Fibroblast of the aortic adventitia (primary cell): ENCODE measurements at places on chromosomes 7 and 10. TPM values are rescaled to one million over a fixed set of nuclear protein-coding genes. Genes with fewer than 3 reads are reported as not detected.

GRCh38 chr7:80637911-80638765 lies at the start of gene CD36:
TSS of gene CD36 (plus strand) at chr7:80638642. CDS start at chr7:80646741, 8,099 bp downstream.
- DNase-seq, result no peak

DNA sequence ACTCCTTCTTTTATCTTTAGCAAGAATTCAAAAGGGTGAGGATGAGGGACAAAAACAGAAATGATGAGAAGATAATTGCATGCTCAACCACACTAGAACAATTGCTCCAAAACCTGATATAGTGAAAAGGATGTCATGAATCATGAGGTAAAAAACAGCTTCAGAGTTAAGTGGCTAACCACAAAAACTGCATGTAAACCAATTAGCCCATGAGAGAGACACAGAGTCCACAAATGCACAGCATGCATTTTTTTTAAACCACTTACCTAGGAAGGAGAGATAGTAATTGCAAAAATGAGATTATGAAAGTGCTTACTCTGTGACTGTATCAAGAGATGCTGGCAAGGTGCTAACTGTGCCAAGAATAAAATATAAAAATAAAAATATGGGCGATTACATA lies 132.9 kb downstream of the MBL2 start:
- DNase-seq, result no peak

Gene HMX2
- not detected in 2 replicates for total RNA-seq

DNA sequence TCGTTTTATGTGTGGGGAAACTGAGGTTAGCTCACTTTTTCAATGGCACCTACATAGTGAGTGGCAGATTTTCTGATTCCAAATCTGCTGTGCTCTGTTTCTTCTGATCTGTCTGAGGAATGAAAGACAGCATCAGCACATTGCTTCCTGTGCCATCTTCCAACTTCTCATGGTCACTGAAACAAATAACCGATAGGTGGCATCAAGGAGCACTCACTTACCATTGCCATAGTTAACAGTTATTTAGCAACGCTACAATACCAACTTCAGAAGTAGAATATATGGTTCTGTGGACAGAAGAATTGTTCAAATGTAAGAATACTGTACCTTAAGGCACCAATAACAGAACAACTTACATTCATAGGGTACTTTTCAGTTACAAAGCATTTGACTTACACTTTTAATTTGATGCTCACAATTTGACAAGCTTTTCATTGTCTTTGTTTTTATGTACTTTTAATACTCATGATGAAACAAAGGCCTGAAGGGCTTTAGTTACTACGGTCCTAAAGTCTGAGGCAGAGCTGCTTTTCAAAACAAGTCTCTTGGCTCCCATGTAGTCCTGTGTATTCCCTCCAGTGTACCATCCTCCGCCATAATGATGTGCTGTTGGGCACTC lies 228.9 kb upstream of the TCF7L2 start:
- DNase-seq, result peak; percentile 62

- DNase-seq, result no peak
Measured at GRCh38 chr7:69615685-69616084, 17.4 kb downstream of the AUTS2 start.

DNA sequence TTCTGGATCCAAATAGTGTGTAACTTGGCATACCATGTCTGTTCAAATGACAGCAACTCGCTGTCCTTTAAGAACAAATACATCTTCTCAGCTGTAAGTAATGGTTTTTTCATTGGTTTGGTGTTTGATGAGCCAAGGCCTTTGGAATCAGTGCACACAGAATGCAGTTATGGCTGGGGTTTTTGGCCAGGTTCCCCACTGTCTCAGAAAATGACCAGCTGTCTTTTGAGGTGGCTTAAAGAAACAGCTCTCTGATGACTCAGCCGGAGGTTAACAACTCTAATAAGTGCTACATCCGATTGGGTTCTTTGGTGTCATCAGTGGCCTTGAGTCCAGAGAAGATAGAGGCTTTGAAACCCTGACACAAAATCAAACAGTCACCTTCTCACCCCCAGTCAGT lies 688.4 kb downstream of the REEP3 start:
- no peak for DNase-seq

Gene SFTPA1
- not detected in 2 replicates for total RNA-seq

Gene PAPOLB
- total RNA-seq, result 0.18 TPM in 1 of 2 replicates, not detected in the other

DNA sequence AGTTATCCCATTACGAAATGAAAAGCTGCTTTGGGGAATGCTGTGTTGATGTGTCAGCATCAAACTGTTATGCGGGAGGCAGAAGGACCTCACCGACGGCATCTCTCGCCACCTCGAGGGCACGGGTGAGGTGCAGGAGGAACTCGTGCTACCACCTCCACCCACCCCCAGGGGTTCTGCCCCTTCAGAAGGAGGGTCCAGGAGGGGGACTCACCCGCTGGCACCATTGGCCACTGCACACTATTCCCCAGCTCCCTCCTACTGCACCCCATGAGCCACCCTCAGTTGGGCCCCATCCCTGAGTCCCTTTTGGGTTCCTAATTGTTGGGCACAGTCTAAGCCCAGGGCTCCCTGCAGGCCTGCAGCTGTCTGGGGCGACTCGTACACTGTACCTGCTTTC lies 236.6 kb downstream of the PTPRN2 start:
- no peak for DNase-seq

Gene IGF2BP3
- 2.9 and 116 TPM in 2 replicates for total RNA-seq

DNA sequence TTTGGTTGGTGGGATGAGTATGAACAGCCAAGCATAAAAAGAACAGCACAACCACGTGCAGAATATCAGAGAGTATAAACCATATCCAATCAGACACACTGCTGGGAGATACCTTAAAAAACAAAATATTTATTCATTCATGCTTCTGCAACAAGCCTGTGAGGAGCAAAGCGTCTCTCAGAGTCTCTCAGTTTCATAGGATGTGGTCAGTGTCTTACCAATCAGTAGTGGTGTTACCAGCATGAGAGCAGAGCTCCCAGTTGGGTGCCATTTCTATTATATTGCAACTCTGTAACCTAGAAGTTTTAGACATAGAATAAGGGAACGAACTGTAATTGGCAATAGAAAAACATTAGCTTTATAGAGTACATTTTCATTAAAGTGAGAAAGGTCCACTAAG lies 445.9 kb upstream of the LRRN3 start:
- DNase-seq, result no peak

DNA sequence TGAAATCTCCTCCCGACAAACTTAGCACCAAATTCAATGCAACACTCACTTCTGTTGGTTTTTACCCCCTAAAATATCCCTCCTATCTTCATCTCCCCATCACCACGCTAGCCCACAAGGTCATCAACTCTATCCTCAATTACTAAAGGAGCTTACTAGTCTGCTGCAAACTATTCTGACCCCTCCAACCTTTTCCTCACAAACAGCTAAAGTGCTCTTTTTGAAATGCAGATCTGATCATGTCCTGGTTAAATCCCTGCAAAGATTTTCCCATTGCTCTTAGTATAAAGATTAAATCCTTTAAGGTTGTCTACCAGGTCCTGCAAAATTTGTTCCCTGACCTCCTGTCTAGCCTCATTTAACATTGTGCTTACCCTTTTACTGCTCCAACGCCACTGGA lies 8.6 kb downstream of the SGCE start:
- DNase-seq, result no peak

DNA sequence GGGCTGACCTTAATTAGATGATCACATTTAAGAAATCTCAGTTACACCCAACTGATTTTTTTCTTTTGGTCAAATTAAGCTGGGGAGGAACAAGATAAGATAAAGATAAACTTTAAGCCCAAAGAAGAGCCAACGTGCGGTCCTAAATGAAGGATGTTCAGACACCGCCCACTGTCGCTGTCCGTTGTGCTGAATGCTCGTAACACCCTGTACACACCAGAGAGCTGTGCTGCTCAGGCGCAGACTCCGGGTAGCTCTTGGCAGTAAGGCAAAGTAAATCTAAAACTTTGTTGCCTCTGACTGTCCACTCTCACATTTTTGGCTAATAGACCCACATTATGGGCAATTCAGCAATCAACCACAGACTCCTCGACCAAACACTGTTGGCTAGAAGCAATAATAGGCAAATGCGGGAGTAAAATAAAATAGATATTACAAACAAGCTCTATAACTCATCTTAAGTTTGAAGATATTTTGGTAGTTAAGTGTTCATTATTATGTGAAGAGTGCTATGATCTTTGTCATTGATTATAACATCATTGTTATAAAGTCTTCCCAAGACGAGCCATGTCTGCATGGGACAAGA lies 57.1 kb downstream of the PLPP4 start:
- peak; percentile 73 for DNase-seq

DNA sequence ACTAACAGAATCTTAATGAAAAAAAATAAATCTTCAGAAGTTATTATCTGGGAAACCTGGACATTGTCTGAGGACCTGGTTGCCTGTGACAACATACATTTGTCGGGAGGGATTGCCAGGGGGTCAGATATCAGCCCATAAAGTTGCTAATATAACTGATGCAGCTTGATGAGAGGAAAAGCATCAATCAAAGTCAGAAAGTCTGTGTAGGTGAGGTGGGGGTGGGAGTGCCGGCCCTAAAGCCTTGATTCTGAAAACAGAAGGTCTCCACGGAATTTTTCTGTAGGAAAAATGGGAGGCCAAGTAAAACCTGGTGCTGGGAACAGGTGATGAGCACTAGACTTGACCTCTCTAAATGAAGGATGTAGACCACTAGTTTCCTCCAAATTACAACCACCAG lies 281.8 kb downstream of the FGFR2 start:
- DNase-seq, result no peak

GRCh38 chr7:128108641-128109423 lies 77.6 kb upstream of the LRRC4 start:
- DNase-seq, result no peak

Gene MAGI2
- total RNA-seq, result 16.1 and 25.5 TPM in 2 replicates

- DNase-seq, result no peak
Measured at GRCh38 chr7:4818000-4818794, 42.8 kb downstream of the AP5Z1 start.

DNA sequence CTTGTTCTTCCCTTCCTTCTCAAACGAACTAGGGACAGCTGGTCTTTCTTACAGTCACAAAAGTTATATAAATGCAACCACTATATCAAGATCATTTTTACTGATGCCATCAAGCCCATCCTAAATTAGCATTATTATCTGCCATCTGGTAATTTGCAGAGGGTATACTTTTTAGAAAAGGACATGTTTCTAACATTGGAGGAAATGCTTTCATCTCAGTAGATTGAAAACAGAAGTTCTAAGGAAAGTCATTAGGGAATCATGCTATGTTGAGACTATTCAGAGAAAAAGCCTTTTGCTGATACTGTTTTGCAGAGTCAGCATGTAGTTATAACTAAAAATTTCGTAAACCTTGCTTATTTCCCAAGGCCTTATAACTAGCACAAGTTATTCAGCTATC lies 146.7 kb downstream of the WNT2 start:
- DNase-seq, result no peak

- no peak for DNase-seq
Measured at GRCh38 chr7:121336579-121336978, 7.8 kb downstream of the WNT16 start.

Gene NEBL
- total RNA-seq, result 0.09 and 4.3 TPM in 2 replicates

GRCh38 chr7:112254156-112254555 lies 47.7 kb downstream of the ZNF277 start:
- DNase-seq, result no peak

GRCh38 chr7:83593921-83594475 lies 54.9 kb downstream of the SEMA3E start:
- DNase-seq, result no peak

- no peak for DNase-seq
Measured at GRCh38 chr7:48971173-48971572, 46.8 kb downstream of the CDC14C start.

GRCh38 chr7:157918326-157919080 lies 581.7 kb downstream of the DNAJB6 start:
- DNase-seq, result no peak

Gene CHAT
- total RNA-seq, result not detected in 2 replicates

Gene CDC14C
- not detected in 2 replicates for total RNA-seq

GRCh38 chr7:14687777-14688176 lies 214.8 kb downstream of the DGKB start:
- DNase-seq, result peak; percentile 49

- peak; percentile 91 for DNase-seq
Measured at GRCh38 chr7:5704534-5704922, 76.9 kb downstream of the RNF216 start.

GRCh38 chr10:97731346-97732051 lies 5.4 kb upstream of the ZFYVE27 start:
- peak; percentile 89 for DNase-seq

Gene ELMO1
- total RNA-seq, result 1.3 and 2.9 TPM in 2 replicates

DNA sequence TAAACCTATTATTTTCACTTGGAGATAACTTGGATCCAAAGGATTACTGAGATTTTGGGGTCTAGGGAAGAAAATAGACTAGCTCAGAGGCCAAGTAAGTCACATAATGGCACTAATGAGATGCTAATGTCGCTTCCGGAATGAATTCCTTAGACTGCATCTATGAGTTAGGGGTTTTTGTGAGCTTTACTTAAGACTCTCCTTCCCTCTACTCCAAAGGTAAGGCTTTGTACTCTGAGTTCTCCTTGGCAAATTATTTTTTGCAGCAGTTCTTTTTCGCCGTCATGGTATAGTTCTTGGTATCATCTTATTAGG lies 143.9 kb upstream of the KLF14 start:
- no peak for DNase-seq

- no peak for DNase-seq
Measured at GRCh38 chr7:23964715-23965114, 254.7 kb downstream of the STK31 start.

Gene C10orf88
- total RNA-seq, result 5.9 and 7.8 TPM in 2 replicates

Gene PTN
- 12.8 and 28.7 TPM in 2 replicates for total RNA-seq

Gene GSTK1
- 53.3 and 91.9 TPM in 2 replicates for total RNA-seq
